NCI-H524 (cell line): ENCODE measurements at places on chromosomes 16 and 17.

GRCh38 chr17:76952402-76952801 lies 84.2 kb downstream of the MGAT5B start:
- no peak for DNase-seq

DNA sequence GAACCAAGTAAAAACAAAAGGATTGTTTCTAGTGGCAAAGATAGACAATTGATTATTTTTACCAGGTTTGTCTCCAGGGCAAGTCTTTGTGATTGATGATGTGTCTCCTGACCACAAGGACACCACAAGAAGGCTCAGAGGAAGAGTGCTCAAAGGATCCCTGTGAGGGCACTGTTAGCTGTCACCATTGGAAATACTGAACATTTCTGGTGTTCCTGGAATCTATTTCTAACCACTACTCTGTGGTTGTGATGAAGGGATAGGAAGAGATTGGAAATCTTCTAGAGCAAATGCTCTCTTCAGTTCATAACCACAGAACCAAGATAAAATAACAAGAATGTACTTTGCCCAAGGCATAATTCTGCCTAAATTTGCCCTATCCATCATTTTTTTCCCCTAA lies 15.3 kb downstream of the RNF43 start:
- DNase-seq, result no peak

- no peak for DNase-seq
These were observed 65.0 kb downstream of the NXN start for GRCh38 chr17:914561-914960.

DNA sequence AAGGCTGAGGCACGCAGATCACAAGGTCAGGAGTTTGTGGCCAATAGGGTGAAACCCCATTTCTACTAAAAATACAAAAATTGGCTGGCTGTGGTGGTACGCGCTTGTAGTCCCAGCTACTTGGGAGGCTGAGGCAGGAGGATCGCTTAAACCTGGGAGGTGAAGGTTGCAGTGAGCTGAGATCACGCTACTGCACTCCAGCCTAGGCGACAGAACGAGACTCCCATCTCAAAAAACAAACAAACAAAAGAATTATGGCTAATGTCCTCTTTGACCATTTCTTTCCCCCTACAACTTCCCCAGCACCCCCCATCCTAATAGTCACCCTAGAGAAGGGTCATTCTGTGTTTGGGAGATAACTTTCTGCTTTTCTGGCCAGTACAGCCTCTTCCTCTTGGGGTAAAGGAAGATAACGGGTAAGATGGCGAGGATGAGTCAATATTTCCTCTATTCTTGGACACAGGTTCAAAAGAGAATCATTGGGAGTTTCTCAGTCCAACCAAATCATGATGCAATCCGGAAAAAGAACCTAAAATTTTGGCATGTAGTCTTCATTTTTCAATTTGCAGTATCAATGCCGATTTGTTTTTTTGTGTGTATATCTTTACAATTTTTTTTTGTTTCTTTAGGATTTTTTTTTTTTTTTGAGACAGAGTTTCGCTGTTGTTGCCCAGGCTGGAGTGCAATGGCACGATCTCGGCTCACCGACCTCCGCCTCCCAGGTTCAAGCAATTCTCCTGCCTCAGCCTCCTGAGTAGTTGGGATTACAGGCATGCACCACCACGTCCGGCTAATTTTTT lies 107.6 kb upstream of the MED13 start:
- DNase-seq, result no peak

- DNase-seq, result peak; percentile 94
These were observed at the start of the genes SDF2 and SUPT6H for GRCh38 chr17:28661635-28662526. SDF2 (minus strand) TSS chr17:28661906; CDS start chr17:28661876, 30 bp downstream. SUPT6H (plus strand) TSS chr17:28662205; CDS start chr17:28673402, 11,197 bp downstream.

DNA sequence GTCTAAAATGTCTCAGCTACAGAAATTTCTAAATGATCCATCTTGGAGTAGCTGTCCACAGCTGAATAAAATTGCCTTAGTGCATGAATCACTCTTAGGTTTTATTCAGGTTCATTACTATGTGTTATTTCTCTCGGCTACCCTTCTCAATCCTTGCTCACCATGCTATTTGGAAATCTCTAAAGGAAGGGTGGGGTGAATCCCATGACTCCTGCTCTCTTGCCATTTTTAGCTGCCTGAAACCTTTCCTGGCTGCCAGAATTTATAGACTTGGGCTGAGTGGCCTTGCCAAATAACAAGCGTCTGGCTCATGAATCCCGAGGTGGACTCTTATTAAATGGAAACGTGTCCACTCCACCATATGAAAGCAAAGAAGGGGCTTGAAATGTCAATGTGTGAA lies 936.1 kb upstream of the SOX9 start:
- no peak for DNase-seq
